HS-5 (cell line): ENCODE measurements at places on chromosomes 1 and 21.

- DNase-seq, result no peak
These were observed 36.1 kb downstream of the CCDC185 start for GRCh38 chr1:223429313-223429731.

DNA sequence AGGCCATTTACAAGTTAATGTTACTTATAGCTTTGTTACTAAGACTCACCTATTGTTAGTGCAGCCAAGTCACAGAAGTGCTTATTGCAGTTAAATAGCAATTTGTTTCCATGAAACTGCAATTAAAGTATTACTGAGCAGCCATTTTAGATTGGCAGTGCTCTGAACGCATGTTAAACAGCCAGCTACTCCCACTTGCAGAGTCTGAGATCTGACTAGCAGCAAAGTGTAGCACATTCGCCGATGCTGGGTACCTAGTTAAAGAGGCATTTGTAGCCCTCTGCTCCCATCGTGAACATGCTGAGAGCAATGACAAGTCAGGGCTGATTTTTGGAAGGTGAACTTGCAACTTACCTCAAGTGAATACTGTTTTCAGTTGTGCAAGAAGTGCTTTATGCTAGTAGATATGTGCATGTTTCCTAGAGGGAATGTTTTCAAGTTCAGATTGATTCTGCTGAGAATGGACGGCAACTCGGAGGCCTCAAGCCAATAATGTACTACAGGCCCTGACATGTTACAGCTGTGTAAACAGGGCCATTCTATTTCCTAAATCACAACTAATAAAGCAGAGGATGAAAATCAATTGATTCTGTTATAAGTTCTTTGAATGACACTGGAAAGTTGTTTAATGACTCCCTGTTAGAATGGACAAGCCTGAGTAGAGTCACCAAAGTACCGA is 19.8 kb downstream of the LMO4 start:
- no peak for DNase-seq

DNA sequence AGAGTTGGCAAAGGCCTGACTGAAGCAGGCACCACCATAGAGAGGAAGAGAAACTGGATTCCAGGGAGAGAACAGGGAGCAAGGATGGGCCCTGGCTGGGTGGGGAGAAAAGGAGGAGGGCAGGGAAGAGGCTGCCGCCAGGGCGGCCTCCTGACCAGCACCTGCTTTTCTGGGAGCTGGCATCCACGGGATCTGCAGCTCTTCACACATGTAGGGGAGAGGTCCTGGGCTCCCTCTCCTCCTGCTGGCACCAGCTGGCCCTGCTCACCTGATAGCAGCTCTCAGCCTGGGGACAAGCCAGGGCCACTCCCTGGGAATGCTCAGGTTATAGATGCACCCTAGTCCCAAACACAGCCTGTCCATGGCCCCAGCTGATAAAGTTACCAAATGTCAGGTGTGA is 39.9 kb downstream of the TEX35 start:
- DNase-seq, result no peak

DNA sequence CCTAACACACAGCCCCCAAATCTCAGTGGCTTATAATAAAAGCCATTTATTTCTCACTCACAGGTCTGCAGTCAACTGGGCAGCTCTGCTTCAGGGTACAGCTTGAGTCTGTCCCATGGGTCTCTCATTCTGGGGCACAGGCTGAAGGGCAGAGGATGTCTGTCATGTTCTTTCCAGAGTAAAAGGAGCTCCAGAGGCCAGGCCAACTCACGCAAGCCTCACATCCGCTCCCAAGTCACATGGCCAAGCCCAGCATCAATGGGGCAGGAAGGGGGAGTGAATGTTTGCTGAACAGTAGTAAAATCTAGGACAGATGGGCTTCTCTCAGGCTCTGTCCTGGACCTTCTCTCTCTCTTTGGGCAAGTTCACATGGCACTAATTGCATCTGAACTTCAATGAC is 7.1 kb upstream of the SSBP3 start:
- no peak for DNase-seq

DNA sequence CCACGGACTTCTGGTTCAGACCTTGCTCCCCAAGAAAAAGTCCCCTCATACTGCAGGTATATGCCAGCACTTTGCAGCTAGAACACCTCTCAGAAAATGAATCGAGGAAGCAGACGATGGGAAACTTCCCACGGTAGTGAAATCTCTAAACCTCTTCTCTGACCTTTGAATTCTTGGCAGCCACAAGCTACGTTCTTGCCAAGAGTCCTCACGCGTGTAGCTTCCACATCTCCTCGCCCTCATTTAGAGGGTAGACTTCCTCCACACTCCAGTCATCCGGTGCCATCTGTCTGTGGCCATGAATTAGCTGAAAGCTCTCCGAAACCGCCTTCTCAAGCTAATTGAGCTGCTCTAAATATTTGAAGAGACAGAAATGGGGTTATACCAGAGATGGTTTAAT is 127.8 kb downstream of the RGS7 start:
- no peak for DNase-seq

- no peak for DNase-seq
These were observed 125.0 kb downstream of the GPR52 start for GRCh38 chr1:174572771-174573170.

GRCh38 chr21:45726438-45726837 is 82.9 kb downstream of the PCBP3 start:
- DNase-seq, result no peak

- no peak for DNase-seq
These were observed 8.9 kb upstream of the PRMT2 start for GRCh38 chr21:46626536-46626935.

DNA sequence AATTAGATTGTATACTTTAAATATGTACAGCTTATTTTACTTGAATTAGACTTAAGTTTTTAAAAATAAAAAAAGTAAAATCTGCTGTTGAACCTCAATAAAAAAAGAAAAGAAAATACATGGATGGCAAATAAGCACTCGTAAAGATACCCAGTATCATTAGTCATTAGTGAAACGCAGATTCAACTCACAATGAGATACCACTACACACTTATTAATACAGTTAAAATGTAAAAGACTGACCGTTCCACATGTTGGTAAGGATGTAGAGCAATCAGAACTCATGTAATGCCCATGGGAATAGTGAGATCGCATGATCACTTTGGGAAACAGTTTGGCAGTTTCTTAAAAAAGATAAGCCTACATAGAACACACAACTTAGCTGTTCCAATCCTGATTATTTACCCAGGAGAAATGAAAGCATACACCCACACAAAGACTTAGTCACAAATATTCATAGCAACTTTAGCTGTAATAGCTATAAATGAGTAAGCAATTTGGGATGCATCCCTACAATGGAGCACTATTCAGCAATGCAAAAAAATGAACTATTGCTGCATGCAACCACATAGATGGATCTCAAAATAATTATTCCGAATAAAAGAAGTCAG is 7.3 kb downstream of the SH2D1B start:
- peak; percentile 35 for DNase-seq

DNA sequence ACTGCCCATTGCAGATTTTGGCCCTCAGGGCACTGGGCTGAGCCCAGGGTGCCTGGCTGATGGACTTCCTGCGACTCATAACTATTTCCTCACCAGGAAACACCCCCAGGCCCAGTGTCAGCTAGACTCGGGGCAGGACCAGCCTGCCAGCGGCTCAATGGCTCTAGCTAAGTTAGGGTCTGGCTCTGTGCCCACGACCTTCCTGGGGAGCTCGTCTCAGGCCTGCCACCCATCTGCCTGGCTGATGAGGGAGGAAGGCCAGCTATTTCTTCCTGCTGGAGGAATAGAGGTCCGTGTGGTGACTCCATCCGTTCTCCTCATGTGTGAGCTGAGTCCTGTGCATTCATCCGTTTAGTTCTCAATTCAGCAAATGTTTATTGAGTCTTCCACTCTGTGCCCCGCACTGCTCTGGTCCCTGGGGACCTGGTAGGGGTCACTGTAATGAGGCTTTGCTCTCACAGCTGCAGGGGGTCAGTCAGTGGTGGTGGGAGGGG is 44.5 kb downstream of the KIRREL1 start:
- peak; percentile 75 for DNase-seq

- no peak for DNase-seq
These were observed 42.0 kb upstream of the PADI1 start for GRCh38 chr1:17162941-17163340.

GRCh38 chr1:235907187-235907896 is 40.6 kb upstream of the LYST start:
- no peak for DNase-seq

GRCh38 chr1:218493986-218494385 is 148.8 kb downstream of the TGFB2 start:
- no peak for DNase-seq

DNA sequence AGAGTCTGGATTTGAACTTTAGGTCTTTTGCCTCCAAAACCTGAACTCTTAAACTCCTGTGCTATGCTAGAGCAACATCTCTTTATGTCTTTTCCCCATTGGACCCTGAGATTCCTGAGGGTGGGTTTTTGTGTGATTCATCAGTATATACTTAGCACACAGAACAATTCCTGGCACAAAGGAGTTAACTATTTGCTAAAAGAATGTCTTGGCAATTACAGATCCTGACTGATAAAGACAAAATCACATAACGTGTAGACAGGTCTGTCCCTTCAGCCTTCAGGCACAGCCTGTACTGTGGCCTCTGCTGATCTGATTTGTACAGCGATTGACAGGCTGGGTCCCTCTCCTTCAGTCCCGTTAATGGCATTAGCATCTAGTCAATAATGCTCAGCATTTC is 162.4 kb upstream of the BEND5 start:
- no peak for DNase-seq

DNA sequence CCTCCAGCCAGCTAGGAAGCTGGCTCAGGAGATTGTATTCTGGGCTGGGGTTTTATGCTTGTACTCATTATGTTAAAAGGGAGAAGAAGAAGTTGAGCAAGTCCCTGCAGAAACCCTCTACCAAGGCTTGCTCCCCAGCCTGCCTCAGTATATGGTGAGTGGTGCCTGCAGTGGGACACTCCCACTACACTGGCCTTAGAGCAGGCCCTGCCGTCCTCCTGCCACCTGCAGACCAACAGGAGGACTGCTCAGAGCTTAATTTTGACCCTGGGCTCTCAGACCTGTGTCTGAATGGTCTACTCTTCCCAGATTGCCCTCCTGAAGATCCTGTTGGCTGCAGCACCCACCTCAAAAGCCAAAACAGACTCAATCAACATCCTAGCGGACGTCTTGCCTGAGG is 13.0 kb downstream of the STRIP1 start:
- DNase-seq, result no peak

GRCh38 chr1:109990302-109990653 is 5.7 kb downstream of the AHCYL1 start:
- DNase-seq, result no peak

GRCh38 chr1:110945626-110946025 is 18.1 kb downstream of the LRIF1 start:
- no peak for DNase-seq

GRCh38 chr1:10694633-10695627 is 101.5 kb downstream of the CASZ1 start:
- peak; percentile 31 for DNase-seq

DNA sequence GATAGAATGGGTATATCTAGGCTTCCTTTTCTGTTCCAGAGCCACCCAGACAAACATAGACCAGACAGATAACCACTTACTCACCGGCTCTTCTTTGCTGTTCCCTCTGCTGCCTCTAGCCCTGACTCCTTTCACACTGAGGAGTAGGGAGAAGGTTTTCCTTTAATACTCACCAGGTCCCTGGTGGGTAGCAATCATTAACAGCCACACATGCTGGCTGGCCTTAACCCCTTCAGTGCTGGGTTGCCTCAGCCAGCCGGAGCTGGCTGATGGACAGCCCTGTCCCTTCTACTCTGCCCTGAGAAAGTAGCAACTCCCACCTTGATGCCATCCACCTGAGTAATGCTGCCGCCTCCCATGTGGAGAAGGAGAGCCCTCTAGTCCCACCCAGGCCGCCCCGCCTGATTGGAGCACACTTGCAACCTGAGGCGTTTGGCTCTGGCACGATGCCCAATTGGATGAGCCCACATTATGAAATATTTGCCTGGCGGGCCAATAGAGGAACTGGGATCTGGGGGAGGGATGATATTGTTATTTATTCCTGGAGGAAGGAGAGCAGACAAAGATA is 71.6 kb downstream of the PLEKHA6 start:
- DNase-seq, result no peak

DNA sequence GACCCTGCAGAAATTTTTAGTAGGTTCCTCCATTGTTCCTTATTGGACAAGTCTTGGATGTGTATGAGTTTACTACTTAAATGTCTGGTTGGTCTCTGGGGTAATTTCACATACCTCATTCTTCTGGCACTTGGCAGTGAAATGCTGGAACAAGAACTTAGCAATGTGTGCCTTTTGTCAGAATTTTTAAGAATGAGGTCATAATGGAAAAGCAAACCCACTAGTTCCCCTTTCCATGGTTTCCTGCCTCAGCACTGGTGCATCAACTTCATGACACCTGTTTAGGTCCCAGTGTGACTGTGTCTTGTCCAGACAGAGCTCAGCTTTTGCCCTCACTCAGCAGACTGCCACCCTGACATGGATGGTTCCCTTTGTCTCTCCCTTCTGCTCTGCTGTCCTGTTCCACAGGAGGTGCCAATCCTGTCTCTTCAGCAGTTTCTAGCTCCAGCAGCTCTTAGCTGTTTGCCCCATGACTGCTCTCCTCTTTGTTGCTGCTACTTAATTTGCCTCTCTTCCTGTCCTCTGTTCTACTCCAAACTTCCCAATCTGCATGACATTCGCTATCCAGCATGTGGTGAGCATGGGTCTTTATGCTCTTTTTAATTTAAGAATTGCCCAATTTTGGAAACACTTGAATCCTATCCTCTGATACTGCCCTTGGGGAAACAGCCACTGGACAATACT is 135.6 kb downstream of the CYYR1 start:
- no peak for DNase-seq

- DNase-seq, result no peak
These were observed at the start of gene GIPC2 for GRCh38 chr1:78045926-78046778. Gene GIPC2, plus strand, starts transcription at chr1:78045966. Its CDS starts 129 bp downstream, at chr1:78046095.
